ENCODE measurements at places on chromosomes 13 and 19.

DNA sequence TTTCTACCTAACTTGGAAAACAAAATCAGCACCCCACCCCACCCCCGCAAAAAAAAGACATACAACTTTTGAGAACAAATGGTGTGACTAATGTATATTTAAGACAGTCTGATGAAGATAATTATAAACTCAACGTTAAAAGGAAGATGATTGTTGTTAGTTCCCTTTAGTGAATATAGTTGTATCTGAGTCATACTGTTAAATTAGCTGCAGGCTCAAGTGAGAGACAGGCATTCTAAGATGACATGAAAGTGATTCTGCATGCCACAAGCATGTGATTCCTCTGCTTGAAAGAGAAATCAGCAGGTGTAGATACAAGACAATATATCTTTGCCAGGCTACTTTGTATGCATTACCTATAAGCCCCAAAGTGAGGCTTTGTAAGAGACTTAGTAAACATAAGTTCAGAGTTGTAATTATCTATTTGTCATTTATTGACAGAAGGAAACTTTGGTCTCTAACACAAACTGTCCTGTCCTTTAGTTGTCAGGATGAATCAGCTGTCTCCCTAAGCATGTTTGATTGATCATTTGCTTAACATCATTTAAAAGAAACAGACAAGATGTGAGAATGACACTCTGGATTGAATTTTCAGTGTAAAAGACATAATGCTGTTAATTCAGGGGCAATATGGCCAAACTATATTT, 319.4 kb upstream of the HTR2A start:
- DNase-seq = no peak

- peak; percentile 89 for DNase-seq
Observed at GRCh38 chr19:40614622-40615411, 13.6 kb downstream of the LTBP4 start.

DNA sequence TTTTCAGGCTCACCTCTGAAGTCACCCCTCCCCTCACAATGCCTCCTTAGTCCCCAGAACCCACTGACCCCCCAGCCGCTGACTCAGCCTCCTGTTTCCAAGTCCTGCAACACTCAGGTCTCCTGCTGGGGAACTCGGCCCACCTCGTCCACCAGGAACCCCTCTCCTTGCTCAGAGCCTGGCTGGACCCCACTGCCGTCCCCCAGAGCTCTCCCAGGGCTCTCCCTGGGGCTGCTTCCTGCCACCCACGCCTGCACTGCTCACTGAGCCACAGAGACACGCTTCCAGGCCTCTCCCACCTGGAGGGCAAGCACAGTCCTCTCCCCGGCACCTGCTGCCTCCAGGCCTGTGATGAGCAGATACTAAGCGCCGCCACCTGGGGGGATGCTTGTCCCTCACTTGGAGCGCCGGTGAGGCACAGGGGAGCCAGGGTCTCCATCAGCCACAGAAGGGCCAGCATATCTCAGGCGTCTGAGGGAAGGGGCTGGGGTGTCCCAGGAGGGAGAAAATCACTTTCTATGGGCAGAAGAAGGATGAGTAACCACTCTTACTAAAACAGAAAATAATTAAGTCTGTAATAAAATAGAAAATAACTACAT, 53.8 kb downstream of the KLF2 start:
- DNase-seq = no peak

- no peak for DNase-seq
Observed at GRCh38 chr19:37413313-37414084, 42.6 kb downstream of the ZNF527 start.

DNA sequence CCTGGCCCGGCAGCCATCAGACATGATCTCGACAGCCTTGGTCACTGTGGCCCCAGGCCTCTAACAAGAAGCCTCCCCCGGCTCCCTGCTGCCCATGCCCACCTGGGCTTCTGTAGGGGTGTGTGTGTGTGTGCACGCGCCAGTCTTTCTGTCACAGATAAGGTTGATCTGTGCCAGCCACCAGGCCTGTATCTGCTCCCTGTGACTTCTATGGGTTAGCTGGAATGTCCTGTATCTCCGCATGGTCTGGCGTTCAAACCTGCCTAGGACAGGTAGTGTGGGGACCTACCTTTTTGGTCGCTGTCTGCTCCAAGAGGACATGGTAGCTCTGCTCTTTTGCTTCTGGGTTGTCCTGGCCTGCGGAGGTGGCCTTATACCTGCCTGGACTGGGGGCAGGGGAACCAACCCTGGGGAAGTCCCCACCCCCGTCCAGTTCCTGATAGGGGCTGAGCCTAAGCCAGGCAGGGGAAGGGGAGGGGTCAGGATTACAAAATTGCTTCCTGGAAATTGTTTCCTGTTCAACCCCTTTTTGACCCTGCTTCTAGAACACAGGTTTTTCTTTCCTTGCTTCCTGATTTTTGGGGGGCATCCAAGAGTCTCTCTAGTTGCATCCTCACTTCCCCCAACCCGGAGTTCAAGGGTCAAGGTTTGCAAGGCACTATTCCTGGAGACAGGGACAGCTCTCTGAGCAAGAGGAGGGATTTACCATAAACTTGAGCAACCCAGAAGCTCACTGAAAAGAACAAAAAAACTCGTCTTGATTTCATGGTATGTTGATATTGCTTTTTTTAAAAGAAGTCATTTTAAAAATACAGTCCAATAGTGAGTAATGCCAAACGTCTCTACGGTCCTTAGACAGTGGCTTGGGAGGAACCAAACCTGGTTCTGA, at the start of gene LRG1:
TSS of gene LRG1 (minus strand) at position 344 of the 889 bp plus-strand sequence. CDS start at position 321, 23 bp downstream.
- no peak for DNase-seq

DNA sequence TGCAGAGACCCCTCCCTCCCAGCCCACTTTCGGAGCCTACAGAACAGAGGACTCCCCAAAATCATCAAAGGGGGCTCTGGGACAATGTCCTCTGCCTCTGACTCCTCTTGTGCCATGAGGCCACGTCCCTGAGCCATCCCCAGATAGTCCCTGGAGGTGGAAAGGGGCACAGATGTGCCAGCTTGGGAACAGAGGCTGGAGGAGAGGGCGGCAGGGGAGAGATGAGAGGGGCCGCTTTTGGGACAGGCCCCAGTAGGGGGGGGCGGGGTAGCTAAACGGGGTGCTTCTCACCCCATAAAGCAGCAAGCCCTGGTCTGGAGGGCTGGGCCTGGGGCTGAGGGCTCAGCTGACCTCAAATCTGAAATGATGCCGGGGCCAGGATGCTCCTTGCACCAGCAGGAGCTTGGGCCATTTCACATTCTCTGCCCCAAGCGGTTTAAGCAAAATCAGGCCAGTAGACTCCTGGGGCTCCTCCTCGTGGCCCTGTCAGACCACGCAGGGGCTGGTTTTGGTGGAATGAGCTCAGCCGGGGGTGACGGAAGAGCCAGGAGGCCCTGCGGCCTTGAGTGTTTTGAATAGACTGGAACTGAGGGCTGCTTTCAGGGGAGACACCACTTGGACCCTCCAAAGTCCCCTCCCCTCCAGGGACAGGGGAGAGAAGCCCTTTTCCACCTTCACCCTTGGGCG, 27.1 kb downstream of the ONECUT3 start:
- no peak for DNase-seq

DNA sequence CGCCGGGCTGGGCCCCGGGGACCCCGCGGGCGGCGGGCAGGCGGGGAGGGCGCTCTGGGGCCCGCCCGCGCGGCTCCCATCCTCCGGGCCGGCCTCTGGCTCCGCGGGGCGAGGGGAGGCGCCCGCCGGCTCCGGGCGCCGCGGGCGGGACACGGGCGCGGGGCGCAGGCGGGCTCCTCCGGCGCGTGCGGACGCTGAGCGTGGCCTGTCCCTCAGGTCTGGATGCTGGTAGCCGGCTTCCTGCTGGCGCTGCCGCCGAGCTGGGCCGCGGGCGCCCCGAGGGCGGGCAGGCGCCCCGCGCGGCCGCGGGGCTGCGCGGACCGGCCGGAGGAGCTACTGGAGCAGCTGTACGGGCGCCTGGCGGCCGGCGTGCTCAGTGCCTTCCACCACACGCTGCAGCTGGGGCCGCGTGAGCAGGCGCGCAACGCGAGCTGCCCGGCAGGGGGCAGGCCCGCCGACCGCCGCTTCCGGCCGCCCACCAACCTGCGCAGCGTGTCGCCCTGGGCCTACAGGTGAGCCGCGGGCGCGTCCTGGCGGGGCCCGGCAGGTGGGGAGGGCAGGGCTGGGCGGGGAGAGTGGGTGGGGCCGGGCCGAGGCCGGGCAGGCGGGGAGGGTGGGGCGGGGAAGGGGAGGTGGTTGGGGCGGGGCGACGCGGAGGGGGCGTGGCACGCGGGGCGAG, 420 bp downstream of the IL17D start:
- peak; percentile 55 for DNase-seq

DNA sequence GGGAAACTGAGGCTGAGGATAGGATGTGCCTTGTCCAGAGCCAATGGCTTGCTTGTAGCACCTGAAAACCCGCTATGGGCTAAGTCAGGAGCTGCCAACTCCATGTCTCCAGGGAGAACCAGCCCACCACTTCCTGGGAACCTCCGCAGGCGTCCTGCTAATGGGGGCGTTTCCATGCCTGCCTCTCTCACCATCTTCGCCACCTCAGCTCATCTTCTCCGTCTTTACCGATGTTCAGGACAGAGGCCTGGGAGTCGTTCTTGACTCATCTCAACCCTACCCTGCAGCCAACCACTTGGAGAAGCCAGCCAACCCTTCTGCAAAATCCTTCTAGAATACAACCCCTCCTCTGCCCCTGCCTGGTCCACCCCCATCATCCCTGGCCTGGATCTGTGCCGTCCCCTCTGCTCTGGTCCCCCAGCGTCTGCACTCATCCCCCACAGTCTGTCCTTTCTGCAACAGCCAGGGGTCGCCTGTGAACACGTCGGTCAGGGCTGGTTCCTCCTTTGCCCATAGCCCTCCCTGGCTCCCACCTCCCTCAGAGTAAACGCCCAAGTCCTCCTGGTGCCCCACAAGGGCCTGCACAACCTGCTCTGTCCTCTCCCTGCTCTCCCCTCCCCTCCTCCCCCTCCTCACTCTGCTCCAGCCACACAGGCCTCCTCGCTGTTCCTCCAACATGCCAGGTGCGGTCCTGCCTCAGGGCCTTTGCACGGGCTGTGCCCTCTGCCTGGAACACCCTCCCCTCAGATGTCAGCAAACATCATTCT, 31.0 kb downstream of the PTPRS start:
- DNase-seq = no peak

- no peak for DNase-seq
Observed at GRCh38 chr19:34375598-34375997, 10.6 kb downstream of the GPI start.

DNA sequence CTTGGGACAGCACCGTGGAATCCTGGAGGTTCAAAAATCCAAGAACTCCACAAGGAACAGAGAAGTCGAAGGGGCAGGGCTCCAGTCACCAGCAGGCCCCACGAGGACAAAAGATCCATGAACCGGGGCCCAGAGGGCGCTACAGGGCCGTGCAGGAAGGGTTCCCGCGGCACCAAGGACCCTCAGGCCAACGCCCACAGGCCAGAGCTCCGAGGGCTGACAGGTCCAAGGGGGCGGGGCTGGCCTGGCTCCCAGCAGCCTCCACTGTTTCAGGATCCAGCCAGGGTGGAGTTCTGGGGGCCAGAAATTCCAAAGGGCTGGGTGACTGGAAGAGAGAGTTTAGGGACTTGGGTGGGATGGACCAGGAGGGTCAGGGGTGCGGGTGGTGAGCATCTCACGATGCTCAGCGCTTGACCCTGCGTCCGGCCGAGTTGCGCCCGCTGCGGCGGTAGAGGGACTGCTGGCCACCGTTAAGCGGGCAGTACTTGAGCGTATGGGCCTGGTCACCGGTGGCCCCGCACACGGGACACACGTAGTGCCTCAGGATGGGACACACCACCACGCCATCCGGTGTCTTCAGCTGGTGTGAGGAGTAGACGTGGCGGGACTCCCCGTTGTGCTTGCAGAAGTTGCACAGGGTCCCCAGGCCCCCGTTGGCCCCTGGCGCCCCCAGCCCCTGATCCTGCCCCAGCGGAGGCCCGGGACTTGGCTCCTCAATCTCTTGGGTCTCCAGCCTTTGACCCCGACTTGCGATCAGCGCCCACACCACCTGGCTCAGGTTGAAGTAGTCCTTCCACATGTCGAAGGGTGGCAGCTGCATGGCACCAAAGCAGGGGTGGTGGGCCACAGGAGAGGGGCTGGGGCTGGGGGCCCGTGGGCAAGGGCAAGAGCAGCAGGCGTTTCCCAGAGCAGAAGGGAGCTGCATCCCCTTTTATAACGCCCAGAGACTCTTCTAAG, at the start of gene NANOS2:
TSS of gene NANOS2 (minus strand) at position 905 of the 957 bp plus-strand sequence. CDS start at position 820, 85 bp downstream.
- no peak for DNase-seq

DNA sequence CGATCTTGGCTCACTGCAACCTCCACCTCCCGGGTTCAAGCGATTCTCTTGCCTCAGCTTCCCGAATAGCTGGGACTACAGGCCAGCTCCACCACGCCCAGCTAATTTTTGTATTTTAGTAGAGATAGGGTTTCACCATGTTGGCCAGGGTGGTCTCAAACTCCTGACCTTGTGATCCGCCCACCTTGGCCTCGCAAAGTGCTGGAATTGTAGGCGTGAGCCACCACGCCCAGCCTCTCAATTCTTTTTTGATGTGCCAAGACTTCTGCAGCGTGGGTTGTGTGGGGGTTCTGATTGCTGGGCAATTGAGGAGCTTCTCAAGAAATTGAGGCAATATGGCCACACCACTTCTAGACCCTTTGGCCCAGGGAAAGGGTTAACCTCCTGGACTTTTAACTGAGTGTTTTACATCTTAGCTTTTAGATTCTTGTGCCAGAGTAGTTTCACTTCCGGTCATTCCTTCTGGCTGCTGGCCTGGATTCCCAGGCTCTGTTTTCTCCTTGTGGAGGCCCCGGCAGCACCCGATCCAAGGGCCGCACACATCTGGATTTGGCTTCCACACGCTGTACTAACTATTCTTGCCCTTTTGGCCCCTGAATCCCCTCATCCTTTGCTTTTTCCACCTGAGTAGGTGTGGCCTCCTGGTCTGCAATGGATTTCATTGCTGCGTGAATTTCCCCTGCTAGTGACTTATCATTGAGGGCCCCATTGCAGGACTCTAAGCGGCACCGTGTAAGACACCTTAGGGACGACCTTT, 14.7 kb downstream of the SMARCA4 start:
- DNase-seq = no peak

DNA sequence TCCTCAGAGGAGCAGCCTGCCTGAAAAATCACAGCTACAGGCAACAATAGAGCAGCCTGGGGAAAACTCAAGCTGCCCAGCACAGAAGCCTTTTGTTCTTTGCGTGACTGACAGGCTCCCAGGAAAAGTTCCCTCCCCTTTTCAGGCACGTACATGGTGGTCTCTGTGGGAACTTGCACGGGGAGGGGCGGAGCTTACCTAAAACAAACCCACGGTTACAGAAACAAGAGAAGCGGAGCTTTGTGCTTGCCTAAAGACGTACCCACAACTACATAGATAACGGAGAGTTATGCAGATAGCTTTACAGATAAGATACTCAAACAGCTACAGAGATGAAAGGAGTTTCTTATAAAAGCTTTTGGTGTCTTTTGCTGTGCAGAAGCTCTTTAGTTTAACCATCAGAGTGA, 11.4 kb downstream of the ETFB start:
- no peak for DNase-seq
